ENCODE measurements at places on chromosomes 4 and X. TPM values are rescaled to one million over a fixed set of nuclear protein-coding genes. Genes with fewer than 3 reads are reported as not detected.

ADH5 gene
- total RNA-seq: 213 TPM

GRCh38 chrX:50941638-50942037, 31.1 kb downstream of the BMP15 start:
- H3K36me3 ChIP-seq: no peaks in the 10 kb centered on the region
- no peak overlapping the region for H3K27ac ChIP-seq
- H3K27me3 ChIP-seq: no peaks in the 10 kb centered on the region
- peaks cover 6% of the 10 kb centered on the region for H3K4me1 ChIP-seq
- no peak for DNase-seq
- no peak overlapping the region for H3K4me3 ChIP-seq

GRCh38 chr4:138861135-138861534, 154.4 kb upstream of the NOCT start:
- H3K36me3 ChIP-seq: no peaks in the 10 kb centered on the region
- DNase-seq: no peak
- H3K4me3 ChIP-seq: no peak overlapping the region
- no peaks in the 10 kb centered on the region for H3K27me3 ChIP-seq
- H3K4me1 ChIP-seq: peaks cover 33% of the 10 kb centered on the region
- H3K27ac ChIP-seq: no peak overlapping the region

HMX1 gene
- 0.87 TPM for total RNA-seq

GRCh38 chr4:85870298-85871083, 395.5 kb downstream of the ARHGAP24 start:
- no peaks in the 10 kb centered on the region for H3K36me3 ChIP-seq
- H3K4me3 ChIP-seq: no peak overlapping the region
- no peak for DNase-seq
- no peaks in the 10 kb centered on the region for H3K27me3 ChIP-seq

GABRA4 gene
- total RNA-seq: not detected

- no peaks in the 10 kb centered on the region for H3K36me3 ChIP-seq
- no peak overlapping the region for H3K4me3 ChIP-seq
- no peak for DNase-seq
- no peaks in the 10 kb centered on the region for H3K4me1 ChIP-seq
Observed at GRCh38 chr4:27233531-27233930, 372.9 kb downstream of the STIM2 start.

- DNase-seq: no peak
- H3K4me1 ChIP-seq: peaks cover 22% of the 10 kb centered on the region
- peak overlapping the region; percentile 39 for H3K4me3 ChIP-seq
- H3K27ac ChIP-seq: no peak overlapping the region
Observed at GRCh38 chrX:2831471-2832228, 2.9 kb downstream of the GYG2 start.

DNA sequence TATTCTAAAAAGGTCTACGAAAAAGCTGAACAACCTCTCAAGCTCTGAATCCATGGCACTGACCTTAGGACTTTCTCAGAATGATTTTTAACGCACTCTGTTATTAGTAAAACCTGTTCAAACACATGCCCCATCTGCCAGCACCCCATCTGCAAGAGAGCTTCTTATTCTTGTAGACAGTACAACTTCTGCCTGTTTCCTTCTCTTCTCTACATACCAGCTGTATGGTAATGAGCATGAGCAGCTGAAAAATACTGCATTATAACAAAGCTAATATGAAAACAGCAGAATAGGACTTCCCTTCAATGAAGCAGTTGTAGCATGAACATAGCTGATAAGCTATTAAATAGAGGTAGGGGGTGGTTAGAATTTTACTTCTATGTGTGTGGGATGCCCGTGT, 167.9 kb downstream of the FBXW7 start:
- H3K27ac ChIP-seq: peak overlapping the region; percentile 16
- peaks cover 10% of the 10 kb centered on the region for H3K36me3 ChIP-seq

GRCh38 chr4:105838082-105838481, 57.2 kb upstream of the NPNT start:
- peaks cover 18% of the 10 kb centered on the region for H3K36me3 ChIP-seq
- H3K27ac ChIP-seq: no peak overlapping the region
- H3K4me3 ChIP-seq: no peak overlapping the region
- no peaks in the 10 kb centered on the region for H3K27me3 ChIP-seq

Data from progenitor cell of endocrine pancreas (in vitro differentiated cells).